ENCODE measurements at places on chromosomes 13 and 19. TPM values are rescaled to one million over a fixed set of nuclear protein-coding genes. Genes with fewer than 3 reads are reported as not detected.

GRCh38 chr13:27956576-27957300 is 12.4 kb downstream of the CDX2 start:
- DNase-seq, result no peak

GRCh38 chr19:15107061-15108010 is at the start of gene SYDE1:
SYDE1 (plus strand) TSS chr19:15107401; CDS start chr19:15107434, 33 bp downstream.
- no peak for DNase-seq

- DNase-seq, result no peak
These were observed 11.5 kb downstream of the CEACAM19 start for GRCh38 chr19:44682807-44683206.

- no peak for DNase-seq
These were observed 33.4 kb downstream of the STK24 start for GRCh38 chr13:98543378-98544103.

DNA sequence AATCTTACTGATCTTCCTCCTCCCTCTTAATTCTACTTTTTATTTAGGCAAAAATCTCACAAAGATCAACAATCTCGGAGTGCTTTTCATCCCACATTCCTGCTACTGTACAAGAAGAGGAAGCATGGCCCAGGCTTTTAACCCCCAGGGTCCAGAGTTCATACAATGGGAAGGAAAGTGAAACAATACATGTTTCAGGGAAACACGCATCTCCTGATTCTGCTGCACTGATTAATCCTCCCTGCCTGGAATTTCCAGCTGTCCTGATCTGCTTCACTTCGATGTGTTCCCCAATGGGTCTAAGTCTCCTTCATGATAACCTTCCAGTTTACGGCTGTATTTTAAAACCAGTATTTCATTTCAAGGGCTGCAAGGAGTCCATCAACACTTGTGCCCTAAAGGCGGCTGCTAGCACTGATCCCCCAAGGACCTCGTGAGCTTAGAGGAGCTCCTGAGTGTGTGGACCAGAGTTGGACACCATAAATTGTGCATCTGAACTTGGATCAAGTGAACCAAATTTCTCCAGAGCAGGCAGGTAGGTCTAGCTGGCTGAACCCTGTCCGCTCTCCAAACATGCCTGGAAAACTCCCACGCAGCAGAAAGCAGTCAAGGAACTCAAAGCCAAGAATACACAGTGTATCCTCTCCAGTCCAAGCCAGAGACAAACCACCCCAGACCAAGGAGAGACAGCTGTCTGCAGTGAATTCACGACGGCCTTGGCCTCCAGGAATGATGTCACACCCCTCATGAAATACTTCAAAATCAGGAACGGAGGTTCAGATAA is 44.3 kb downstream of the COL4A1 start:
- DNase-seq, result no peak

- DNase-seq, result no peak
These were observed 12.4 kb downstream of the ATP12A start for GRCh38 chr13:24692561-24692960.

GRCh38 chr19:55252760-55253663 is 5.8 kb downstream of the PPP6R1 start:
- no peak for DNase-seq

- DNase-seq, result no peak
These were observed 81.4 kb upstream of the AKAP11 start for GRCh38 chr13:42190529-42190928.

GRCh38 chr19:7477758-7478157 is 11.1 kb downstream of the PEX11G start:
- no peak for DNase-seq

DNA sequence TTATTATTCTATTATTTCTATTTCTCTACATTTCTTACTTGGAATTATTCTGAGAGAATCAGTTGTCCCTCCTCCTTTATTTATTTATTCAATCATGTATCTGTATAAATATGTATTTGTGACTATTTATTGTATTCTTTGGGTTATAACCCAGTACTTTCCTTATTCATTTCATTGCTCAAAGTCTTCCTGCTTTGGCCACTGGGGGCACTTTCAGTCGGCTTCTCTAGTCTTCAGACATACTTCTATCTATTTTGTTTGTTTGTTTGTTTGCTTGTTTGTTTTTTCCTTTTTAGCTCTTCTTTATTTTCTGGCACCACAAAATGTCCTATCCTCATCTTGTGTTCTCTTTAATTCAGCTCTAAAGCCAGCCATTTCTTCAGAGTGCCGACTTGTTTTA is 260.4 kb downstream of the NALCN start:
- DNase-seq, result no peak

DNA sequence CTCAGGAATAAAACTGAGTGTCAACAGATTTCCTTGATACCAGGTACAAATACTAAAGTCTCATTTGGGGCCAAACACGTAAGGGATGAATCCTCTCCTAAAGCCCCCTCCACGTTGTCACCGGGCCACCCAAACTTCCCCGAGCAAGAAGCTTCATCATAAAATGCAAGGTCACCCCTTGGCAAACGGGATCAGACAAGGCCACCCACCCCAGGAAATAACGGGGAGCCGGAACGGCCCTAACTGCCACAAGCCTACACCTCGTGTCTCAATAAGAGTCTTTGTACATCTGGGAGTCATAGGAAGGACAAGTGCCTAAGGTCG is 717 bp downstream of the EEF2 start:
- DNase-seq, result no peak

DNA sequence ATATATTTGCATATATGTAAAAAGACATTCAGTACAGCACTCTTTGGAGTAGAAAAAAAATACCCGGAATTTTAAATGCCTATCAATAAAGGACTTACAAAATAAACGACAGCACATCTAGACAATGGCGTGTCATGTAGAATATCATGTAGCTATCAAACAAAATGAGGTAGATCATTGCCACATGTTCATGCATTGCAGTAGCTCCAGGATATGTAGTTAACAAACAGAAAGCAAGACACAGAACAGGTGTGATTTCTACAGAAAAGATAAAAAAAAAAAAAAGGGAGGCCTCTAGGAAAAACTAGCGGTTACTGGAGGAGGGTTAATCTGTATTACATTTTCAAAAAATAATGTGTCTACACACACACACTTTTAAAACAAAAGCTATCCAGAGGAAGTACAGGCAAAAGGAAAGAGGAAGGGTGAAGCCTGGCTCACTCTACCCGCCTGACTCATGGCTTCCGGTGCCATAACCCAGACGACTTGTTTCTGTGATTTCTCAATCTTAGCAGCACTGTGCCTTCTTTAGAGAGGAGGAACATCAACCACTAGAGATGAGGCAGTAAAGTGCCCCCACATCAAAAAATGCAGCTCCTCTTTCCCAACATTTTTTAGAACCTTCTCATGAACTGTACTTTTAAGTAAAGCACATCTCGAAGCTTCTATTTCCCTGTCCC is 6.9 kb downstream of the KCTD12 start:
- DNase-seq, result no peak

DNA sequence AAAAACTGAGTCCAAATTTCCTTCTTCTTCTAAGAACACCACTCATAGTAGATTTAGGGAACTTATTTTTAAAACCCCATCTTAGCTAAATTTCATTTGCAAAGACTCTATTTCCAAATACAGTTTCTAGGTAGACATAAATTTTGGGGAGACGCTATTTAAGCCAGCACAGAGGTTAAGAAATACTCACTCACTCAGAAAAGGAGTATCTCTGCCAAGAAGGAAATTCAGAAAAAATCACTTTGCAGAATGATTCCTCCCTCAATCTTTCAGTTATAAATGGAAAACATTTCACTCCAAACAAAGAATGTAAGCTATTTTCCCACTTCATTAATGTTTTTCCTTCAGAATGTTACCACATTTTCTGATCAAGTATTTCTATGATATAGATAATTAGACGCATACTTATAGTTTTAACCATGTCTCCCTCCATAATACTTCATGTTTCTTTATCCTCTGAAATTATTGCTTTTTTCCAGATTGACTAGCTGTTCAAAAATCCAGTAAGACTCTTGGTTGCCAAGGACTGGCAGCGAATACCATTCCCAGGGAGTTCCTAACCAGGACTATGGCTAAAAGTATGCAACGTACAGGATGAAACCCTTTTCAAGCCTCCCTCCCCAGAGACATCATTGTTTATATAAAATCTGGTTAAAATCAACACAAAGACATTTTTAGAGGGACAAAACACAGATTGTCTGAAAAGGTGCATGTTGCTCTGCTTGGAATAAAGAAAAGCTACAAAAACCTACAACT is 52.5 kb upstream of the RXFP2 start:
- DNase-seq, result no peak

DNA sequence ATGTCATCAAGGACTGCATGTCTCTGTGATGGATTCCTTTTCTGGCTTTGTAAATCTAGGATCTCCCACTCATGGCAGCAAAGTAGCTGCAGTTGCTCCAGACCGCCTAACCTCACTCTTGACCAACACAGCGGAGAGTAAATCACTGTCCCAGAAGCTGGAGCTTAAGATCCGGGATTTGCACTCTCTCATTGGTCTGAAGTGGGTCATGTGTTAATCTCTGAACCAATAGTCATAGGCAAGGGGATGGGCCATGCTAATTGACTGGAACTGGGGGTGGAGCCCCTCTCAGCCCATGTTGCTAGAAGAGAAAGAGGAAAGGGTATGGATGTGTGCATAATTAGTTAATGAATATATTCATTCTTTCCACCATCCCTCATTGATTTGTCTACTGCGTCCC is 34.0 kb downstream of the VAV1 start:
- DNase-seq, result no peak

DNA sequence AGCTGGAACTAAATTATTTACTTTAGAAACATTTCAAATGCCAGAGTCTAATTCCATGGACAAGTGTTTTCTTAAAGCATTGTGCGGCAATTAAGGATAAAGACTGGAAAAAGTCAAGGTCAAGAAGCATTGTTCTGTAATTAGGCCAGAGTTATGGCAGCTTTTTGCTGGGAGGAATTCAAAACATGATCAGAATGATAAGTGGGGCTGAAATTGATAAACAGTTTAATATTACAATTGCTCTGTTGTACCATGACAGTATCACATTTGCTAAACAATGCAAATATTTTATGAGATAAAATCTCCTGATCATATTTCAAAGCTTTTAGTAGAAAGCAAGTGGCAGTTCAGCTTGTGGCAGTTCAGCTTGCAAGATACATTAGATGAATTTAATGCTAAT is 513.7 kb downstream of the GPC6 start:
- no peak for DNase-seq

GRCh38 chr13:100630555-100630954 is 42.0 kb upstream of the GGACT start:
- DNase-seq, result no peak

DNA sequence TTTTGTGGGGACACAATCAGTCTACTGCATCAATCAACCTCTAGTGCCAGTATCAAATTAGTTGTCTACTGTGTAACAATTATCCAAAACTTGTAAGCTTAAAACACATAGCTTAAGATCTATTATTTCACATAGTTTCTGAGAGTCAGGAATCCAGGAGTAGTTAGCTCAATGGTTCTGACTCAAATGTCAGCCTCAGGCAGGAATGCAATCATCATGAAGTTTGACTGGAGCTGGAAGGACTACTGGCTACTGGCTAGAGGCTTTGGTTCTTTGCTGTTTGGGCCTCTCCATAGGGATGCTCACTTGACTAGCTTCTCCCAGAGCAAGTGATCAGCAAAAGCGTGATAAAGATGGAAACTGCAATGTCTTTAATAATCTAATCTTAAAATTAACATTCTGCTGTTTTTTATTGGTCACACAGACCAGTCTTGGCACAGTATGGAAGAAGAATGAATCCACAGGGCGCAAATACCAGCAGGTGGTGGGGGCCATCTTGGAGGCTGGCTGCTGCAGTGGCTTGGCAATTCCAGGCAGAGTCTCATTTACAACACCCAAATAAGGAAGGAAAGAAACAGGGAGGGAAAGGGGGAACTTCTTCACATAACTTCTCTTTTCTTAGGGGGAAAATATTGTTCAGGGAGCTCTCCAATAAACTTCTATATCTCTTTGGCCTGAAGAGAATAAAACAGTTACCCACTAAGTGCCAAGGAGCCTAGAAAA is 15.7 kb downstream of the CAB39L start:
- no peak for DNase-seq

ZNF83 gene
- 146 TPM for polyA plus RNA-seq

PTH2 gene
- not detected for polyA plus RNA-seq

C3 gene
- polyA plus RNA-seq, result 19.4 TPM

NXNL1 gene
- 0.35 TPM for polyA plus RNA-seq

MUC16 gene
- polyA plus RNA-seq, result 0.05 TPM

All from left kidney (tissue), 8 donors.